Dermis microvascular lymphatic vessel endothelial cell (primary cell): ENCODE measurements at places on chromosomes 2 and 18.
A peak's percentile ranks its signal among the peaks of the same experiment; 100 is the strongest.

GRCh38 chr18:64091526-64091925 is 57.4 kb downstream of the LINC00305 start:
- DNase-seq = no peak

- DNase-seq = peak; percentile 57
These were observed 39.1 kb upstream of the FAM136A start for GRCh38 chr2:70340761-70341476.

- DNase-seq = no peak
These were observed 59.1 kb downstream of the NCK2 start for GRCh38 chr2:105803773-105804172.

GRCh38 chr2:43185146-43185545 is 41.3 kb downstream of the ZFP36L2 start:
- peak; percentile 77 for DNase-seq

DNA sequence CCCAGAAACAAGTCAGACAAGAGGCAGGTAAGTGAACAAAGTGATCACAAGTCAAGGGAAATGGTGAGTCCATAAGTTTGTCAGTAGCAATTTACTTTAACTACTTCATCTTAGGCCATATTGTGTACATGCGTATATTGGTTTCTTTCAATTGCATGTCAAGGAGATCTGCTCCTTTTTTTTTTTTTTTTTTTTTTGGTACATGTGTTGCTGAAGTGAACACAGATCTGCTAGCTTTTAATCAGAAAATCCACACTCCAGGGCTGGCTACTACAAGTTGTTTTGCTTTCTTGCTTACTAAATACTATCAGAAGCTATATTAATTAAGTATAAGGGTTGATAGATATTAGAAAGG is 985.1 kb downstream of the TSN start:
- no peak for DNase-seq

- no peak for DNase-seq
These were observed 1.5 kb downstream of the SPOPL start for GRCh38 chr2:138503087-138503442.

DNA sequence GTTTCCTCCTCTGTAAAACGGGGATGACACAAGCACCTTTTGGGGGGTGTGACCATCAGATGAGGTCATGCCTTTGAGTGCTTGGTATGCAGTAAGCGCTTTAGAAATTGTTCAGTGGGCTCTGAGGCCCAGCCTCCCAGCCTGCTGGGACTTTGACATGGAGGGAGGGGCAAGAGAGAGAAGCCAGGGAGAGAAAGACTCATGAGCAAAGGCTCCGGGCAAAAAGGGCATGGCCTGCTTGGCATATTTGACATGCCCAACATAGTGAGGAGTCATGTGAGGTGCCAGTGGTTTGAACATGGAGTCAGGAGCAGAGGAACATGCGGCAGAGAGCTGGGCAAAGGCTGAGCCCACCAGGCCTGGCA is 14.0 kb downstream of the TNS1 start:
- DNase-seq = no peak

GRCh38 chr18:44392933-44393332 is 287.8 kb upstream of the SETBP1 start:
- no peak for DNase-seq

GRCh38 chr2:101295895-101296294 is 12.6 kb downstream of the RNF149 start:
- no peak for DNase-seq

DNA sequence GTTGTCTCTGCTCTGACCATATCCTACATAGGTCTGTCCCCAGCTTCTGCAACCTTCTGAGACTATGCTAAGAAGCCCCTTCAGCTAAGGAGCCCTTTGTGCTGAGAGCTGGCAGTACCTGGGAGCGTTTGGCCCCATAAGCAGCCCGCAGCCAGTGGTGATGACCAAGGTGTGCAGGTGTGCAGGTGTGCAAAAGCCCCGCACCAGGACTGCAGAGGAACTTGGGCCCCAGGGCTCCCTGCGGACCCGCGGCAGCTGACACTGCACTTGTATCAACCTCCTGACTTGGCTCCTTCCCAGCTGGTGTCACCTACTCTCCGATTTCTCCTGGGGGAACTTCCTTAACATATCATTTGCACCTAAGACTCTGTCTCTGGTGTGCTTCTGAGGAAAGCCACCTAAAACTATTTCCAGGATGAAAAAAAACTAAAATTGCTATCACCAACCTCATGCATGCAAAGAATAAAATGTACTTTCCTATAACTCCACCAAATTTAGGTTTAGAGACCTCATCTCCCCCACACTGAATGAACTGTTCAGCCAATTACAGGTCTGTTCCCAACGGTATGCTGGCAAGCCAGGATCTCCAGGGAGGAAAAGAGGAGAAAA is 16.1 kb upstream of the GNAL start:
- no peak for DNase-seq

GRCh38 chr2:64234150-64234549 is 89.9 kb upstream of the PELI1 start:
- DNase-seq = no peak

- no peak for DNase-seq
These were observed 1675.9 kb upstream of the CELF4 start for GRCh38 chr18:39241534-39241933.

DNA sequence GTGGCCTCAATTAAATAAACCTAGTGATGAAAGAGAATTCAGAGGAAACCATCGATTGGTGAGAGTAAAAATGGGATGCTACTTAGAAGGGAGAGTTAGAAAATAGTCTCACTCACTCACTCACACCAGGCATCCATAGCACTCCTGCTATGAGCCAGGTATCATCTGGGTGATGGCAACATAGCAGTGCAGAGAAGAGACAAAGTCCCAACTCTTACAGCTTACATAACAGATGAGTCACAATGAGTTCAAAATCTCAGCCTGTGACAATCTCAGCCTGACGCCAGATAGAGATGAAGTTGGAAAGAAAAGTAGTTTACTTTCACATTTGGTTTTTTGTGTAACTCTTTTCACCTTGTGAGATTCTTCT is 55.4 kb upstream of the THOC1 start:
- peak; percentile 40 for DNase-seq

DNA sequence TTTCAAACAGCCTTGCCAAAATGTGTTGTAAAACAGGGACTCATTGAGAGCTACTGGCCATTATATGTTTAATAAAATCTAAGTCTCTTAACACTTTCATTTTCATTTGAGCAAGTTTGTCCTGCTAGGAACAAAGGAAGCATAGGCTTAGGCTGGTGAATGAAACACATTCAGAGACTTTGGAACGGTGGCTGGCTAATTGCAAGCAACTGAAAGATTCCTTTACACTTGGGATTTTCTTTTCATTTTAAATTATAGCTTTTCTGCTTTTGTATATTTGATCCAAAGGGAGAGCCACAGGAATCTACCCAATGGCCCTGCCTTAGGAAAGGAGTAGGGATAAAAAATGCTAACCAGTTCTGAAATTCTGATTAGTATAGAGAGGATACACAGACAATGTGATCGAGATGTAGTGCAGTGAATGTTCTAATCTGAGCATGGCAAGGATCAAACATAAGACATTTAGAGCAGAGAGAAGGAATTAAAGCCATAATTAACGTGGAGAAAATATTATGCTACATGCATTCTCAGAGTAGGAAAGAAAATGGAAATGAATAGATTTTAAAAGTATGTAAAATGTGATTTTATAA is 911.4 kb upstream of the SLC39A10 start:
- no peak for DNase-seq

DNA sequence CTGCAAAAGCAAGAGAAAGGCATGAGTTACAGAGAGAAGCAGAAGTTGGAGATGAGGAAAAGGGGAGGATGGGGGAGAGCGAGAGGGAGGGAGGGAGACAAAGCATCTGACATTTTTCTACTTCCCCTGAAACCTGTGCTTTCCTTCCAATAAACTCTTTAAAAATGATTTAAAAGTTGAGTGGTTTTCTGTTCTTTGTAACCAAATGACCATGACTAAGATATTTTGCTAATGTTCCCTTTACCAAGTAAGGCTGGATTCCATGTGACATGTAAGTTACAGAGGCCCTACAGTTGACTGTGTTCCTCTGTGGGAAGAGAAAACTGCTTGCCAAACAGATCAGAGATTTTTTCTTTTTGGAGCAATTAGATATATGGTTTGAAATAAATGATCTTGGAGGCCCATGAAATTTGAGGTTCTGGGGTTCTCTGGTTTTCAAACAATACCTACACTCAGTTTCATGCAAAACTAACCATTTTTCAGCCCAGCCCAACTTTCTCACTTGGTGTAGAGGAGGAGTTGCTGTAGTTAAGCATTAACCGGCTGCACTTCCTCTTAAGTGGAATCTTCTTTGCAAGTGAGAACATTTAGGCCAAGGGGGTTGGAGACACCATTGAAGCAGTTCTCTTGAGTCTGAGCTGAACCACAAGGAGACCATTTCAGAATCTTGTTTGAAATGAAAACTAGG is 34.5 kb downstream of the INSIG2 start:
- no peak for DNase-seq

DNA sequence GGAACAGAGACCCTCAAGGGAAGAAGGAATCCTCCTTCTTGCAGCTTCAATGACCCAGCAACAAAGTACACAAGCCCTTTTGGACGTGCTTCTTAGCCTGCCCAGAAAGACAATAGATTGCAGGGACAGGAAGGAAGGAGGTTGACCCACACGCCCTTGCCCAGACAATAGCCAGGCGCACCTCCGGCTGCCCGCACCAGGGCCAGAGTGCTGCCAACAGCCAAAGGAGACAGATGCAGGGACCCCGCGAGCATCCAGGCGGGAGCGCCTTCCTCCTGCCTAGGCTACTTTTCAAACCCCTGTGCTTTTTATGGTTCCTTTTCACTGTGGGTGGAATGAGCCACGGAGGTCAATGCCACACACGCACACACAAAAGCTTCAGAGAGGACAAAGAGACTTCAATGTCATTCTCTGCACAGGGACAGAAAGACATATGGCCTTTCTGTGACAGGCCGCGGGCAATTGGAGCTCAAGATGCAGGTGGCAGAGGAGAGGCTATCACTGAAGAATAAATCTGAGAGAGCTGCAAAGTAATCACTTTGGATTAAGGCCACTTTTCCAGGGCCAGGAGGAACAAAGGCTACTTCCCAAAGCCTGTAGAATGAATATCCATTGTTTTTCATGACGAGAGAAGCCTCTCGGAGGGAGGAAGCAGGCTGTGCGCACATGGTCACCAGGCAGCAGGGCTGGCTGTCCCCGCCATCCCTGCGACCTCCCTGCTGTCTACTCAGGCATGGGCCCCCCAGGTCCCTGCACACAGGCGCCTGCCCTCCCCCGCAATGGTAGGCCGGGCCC is 300.6 kb downstream of the EIPR1 start:
- no peak for DNase-seq

DNA sequence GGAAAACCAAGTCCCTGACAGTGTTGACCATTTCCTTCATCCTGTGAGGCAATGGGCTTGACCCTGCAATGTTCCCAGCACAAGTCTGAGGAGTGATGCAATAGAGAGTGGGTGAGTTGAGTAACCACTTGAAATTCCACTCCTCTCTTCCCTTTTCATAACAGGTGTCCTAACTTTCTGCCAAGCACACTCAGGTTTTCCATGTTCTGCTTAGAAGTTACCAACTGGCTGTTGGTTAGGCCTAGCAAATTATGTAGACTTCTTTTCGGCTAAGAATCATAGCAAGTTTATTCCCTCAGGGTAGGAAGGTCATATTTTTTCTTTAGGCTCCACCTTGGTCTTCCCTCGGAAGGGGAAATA is 11.5 kb downstream of the GNLY start:
- peak; percentile 42 for DNase-seq

GRCh38 chr2:43848214-43848613 is 9.4 kb downstream of the ABCG8 start:
- DNase-seq = no peak

GRCh38 chr2:194815475-194815874 is 841.6 kb upstream of the SLC39A10 start:
- peak; percentile 23 for DNase-seq

- DNase-seq = peak; percentile 21
These were observed 32.0 kb downstream of the CENPO start for GRCh38 chr2:24824966-24825882.

GRCh38 chr18:36547544-36547943 is 250.0 kb downstream of the FHOD3 start:
- no peak for DNase-seq

GRCh38 chr2:26587994-26588393 is 53.2 kb downstream of the CIB4 start:
- DNase-seq = no peak
